Activated naive CD8-positive, alpha-beta T cell treated with anti-CD3 and anti-CD28 coated beads for 36 hours (primary cell): ENCODE measurements at places on chromosomes 13 and 19. TPM values are rescaled to one million over a fixed set of nuclear protein-coding genes. Genes with fewer than 3 reads are reported as not detected.

DNA sequence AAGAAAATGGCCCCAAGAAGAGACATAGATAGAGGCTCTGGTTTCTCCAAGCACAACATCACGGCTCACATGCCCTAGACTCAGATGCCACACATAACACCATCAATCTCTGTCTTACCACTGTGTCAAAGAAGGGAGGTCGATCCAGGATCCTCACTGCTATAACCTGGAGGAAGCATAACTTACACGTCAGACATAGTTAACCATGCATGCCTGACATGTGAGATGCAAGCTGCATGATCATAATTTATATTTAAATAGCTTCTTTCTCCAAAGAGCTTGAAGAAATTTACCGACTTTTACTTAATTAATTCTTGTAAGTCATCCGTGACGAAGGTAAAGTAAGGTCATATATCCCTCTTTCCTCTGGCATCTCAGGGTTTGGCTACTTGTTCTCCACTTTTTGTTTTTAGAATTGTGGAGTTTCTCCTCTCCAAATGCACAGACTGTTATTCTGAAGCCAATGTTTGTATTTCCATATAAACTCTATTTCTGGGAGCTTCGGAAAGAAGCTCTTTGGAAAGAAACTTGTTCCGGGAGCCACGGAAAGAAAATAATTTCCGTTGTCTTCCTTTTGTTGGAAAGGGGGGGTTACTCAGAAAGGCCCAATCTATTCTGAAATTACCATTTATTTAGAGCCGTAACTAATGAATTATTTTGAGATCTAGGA lies 205.6 kb downstream of the LHFPL6 start:
- H3K27me3 ChIP-seq: peaks cover 9% of the 10 kb centered on the region
- H3K4me1 ChIP-seq: no peaks in the 10 kb centered on the region
- no peak overlapping the region for H3K4me3 ChIP-seq
- H3K36me3 ChIP-seq: no peaks in the 10 kb centered on the region
- no peak overlapping the region for H3K27ac ChIP-seq

Gene PLIN4
- total RNA-seq: not detected

- H3K36me3 ChIP-seq: peaks cover 60% of the 10 kb centered on the region
- DNase-seq: no peak
- no peak overlapping the region for H3K4me3 ChIP-seq
- peaks cover 4% of the 10 kb centered on the region for H3K4me1 ChIP-seq
Measured at GRCh38 chr19:57305056-57305455, 15.2 kb upstream of the ZNF543 start.

- peaks cover 44% of the 10 kb centered on the region for H3K4me1 ChIP-seq
- no peak overlapping the region for H3K4me3 ChIP-seq
- H3K27me3 ChIP-seq: no peaks in the 10 kb centered on the region
- H3K27ac ChIP-seq: no peak overlapping the region
- no peak for DNase-seq
- H3K36me3 ChIP-seq: peaks cover 10% of the 10 kb centered on the region
Measured at GRCh38 chr13:46569456-46569855, 16.5 kb downstream of the LRCH1 start.

- peak overlapping the region; percentile 1 for H3K27ac ChIP-seq
- no peaks in the 10 kb centered on the region for H3K36me3 ChIP-seq
- DNase-seq: no peak
- no peaks in the 10 kb centered on the region for H3K4me1 ChIP-seq
Measured at GRCh38 chr13:113672002-113672651, 5.1 kb downstream of the GRK1 start.

GRCh38 chr19:23762884-23763711 lies 4.4 kb upstream of the ZNF681 start:
- peaks cover 25% of the 10 kb centered on the region for H3K36me3 ChIP-seq
- peak overlapping the region; percentile 91 for H3K4me3 ChIP-seq
- peaks cover 33% of the 10 kb centered on the region for H3K4me1 ChIP-seq

DNA sequence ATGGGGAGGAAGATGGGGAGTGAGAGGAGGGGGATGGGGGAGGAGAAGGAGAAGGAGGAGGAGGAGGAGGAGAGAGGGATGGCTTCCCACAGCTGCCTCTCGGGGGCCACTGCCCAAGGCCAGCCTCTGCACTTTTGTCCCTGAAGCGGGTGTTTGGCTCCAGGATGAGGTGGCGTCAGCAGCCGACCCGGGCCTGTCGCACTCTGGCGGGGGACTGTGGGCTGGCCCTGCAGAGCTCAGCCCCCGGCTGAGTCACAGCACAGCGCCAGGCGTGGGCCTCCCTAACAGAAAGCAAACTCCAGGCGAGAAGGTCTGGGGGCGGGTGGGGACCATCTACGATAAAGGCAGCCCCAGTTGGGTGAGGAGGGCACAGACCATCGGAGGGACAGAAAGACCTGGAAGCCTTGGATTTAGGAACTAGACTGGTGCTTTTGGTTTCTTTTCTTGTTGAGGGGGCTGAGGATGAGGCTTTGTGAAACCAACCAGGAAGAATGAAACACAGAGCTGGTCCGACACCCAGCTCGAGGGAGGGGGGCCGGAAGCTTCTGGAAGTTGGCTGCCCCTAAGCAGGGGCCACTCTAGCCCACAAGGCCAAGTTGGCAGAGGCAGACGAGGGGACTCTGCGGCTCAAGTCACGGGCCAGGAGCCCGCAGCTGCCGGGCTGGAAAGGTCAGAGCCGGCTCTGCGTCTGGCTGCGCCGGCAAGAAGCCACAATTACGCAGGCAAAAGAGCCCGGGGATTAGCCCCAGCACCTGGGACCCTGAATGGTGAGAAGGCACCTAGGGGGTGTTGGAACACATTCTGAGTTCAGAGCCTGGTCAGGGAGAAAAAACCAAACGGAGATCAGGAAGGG lies 18.2 kb downstream of the LSM4 start:
- no peaks in the 10 kb centered on the region for H3K27me3 ChIP-seq
- DNase-seq: peak; percentile 93
- peaks cover 50% of the 10 kb centered on the region for H3K4me1 ChIP-seq
- H3K36me3 ChIP-seq: peaks cover 35% of the 10 kb centered on the region

Gene AP2S1
- total RNA-seq: 112 TPM

Gene CEACAM4
- not detected for total RNA-seq

DNA sequence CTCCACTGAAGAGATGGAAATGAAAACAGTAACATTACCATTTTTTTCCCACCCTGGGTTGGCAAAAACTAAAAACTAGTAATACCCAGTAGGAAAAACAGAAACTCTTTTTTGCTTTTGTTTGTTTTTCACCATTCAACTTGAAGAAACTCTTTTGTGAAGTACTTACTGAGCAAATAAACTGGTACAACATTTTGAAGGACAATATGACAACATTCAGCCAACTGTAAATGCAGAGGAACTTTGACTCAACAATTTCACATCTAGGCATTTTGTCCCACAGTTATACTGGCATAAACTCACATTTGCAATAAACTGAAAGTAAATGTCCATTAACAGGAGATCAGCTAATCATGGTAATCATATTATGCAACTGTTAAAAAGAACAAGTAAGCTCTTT lies 152.5 kb downstream of the RNF17 start:
- no peak overlapping the region for H3K4me3 ChIP-seq
- no peak for DNase-seq
- H3K36me3 ChIP-seq: peaks cover 4% of the 10 kb centered on the region
- H3K4me1 ChIP-seq: peaks cover 15% of the 10 kb centered on the region

Gene IGFL2
- not detected for total RNA-seq

Gene CLC
- total RNA-seq: not detected

Gene TJP3
- 0.24 TPM for total RNA-seq

Gene SIGLEC5
- total RNA-seq: not detected

GRCh38 chr19:48348045-48348444 lies 15.7 kb downstream of the TMEM143 start:
- H3K27me3 ChIP-seq: no peaks in the 10 kb centered on the region
- H3K4me3 ChIP-seq: no peak overlapping the region
- H3K4me1 ChIP-seq: peaks cover 5% of the 10 kb centered on the region
- no peak for DNase-seq

DNA sequence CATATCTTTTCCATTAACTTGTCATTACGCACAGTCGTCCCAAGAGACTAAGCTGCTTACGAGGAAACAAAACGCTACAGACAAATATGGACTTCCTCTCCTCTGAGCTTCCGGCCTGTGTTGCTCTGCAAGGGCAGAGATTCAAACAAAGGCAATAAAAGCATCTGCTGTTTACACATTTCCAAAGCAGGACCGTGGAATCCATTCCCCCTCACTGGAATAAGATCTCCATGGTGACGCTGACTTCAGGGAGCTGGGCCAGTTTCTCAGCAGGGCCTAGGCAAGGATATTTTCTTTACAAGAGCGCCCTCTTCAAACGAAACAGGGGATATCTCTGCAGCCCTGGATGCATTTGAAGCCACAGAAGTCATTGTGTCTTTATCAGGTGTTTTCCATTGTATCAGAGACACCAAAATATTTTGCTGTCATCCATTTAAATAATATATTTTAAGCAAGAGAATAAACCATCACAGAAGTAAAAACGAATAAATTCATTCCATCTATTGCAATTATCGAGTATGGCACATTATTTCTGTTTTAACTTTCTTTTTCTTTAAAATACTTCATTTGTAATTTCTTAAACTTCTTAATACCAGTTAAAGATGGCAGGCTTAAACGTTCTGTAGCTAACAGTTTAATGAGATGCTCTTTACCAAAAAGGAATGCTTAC lies 177.5 kb downstream of the DCLK1 start:
- H3K27me3 ChIP-seq: no peaks in the 10 kb centered on the region
- H3K4me3 ChIP-seq: no peak overlapping the region
- H3K36me3 ChIP-seq: no peaks in the 10 kb centered on the region
- H3K4me1 ChIP-seq: no peaks in the 10 kb centered on the region

- H3K4me1 ChIP-seq: peaks cover 5% of the 10 kb centered on the region
- no peak for DNase-seq
- peaks cover 3% of the 10 kb centered on the region for H3K27me3 ChIP-seq
- H3K36me3 ChIP-seq: no peaks in the 10 kb centered on the region
- no peak overlapping the region for H3K4me3 ChIP-seq
Measured at GRCh38 chr13:98406971-98407370, 169.9 kb downstream of the STK24 start.

Gene SGTA
- total RNA-seq: 87.4 TPM

GRCh38 chr13:47519626-47520025 lies 481.4 kb downstream of the SUCLA2 start:
- H3K4me1 ChIP-seq: no peaks in the 10 kb centered on the region
- H3K27ac ChIP-seq: no peak overlapping the region
- H3K36me3 ChIP-seq: no peaks in the 10 kb centered on the region
- DNase-seq: no peak
- H3K27me3 ChIP-seq: no peaks in the 10 kb centered on the region
- no peak overlapping the region for H3K4me3 ChIP-seq

Gene CGB2
- not detected for total RNA-seq

DNA sequence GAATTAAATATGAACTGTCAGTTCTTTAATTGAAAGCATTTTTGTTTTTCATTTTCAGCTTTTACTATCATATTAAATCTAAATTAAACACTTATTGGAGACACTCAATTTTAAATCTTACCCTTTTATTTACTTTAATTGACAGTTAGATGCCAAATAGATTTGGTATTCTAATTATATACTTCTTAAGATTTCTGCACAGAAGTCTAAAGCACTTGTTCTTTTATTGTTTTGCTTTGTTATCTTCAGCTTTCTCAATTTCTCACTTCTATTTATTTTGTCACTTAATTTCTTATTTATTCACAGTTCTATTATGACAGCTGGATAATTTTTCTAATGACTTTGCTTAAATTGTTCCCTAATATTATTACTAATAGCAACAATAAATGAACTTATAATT lies 1397.3 kb upstream of the MIR17HG start:
- no peaks in the 10 kb centered on the region for H3K4me1 ChIP-seq
- H3K4me3 ChIP-seq: no peak overlapping the region
- no peaks in the 10 kb centered on the region for H3K27me3 ChIP-seq
- no peaks in the 10 kb centered on the region for H3K36me3 ChIP-seq
- DNase-seq: no peak

GRCh38 chr19:5673752-5674151 lies 6.6 kb downstream of the MICOS13 start:
- no peaks in the 10 kb centered on the region for H3K27me3 ChIP-seq
- peaks cover 14% of the 10 kb centered on the region for H3K36me3 ChIP-seq
- no peak overlapping the region for H3K27ac ChIP-seq
- DNase-seq: no peak
- H3K4me1 ChIP-seq: no peaks in the 10 kb centered on the region
- no peak overlapping the region for H3K4me3 ChIP-seq

Gene LRRC4B
- total RNA-seq: not detected

Gene CDX2
- total RNA-seq: not detected

Gene KLF5
- 2.7 TPM for total RNA-seq

DNA sequence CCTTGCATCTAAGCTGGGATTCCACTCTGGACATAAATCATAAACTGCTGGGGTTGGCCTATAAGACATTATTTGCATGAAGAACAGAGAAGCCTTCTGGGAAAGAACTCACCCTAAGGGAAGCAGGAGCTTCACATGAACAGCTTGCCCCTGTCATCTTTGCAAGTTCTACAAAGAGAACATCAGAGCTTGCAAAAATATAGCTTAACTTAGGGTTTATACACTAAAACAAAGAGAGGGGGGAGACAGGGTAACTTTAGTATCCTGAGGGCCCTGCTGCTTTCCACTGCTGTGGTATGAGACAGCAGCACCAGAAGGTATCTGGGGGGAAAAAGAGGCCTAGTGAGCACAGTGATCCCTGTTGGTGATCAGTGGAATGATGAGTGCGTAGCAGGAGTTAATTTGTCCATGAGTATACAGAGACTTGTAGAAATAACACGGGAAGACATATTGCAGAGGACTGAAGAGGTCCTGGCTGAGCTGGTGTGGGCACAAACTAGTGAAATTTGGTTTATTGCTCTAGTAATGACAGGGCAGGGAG lies 116.1 kb upstream of the TSC22D1 start:
- H3K4me3 ChIP-seq: no peak overlapping the region
- H3K36me3 ChIP-seq: no peaks in the 10 kb centered on the region
- no peaks in the 10 kb centered on the region for H3K4me1 ChIP-seq
- no peak overlapping the region for H3K27ac ChIP-seq
- H3K27me3 ChIP-seq: peaks cover 12% of the 10 kb centered on the region

Gene APOE
- 0.46 TPM for total RNA-seq

GRCh38 chr19:10027158-10027997 lies 14.1 kb downstream of the RDH8 start:
- peaks cover 2% of the 10 kb centered on the region for H3K4me1 ChIP-seq
- no peaks in the 10 kb centered on the region for H3K36me3 ChIP-seq
- no peak overlapping the region for H3K27ac ChIP-seq

- peaks cover 3% of the 10 kb centered on the region for H3K4me1 ChIP-seq
- peaks cover 2% of the 10 kb centered on the region for H3K36me3 ChIP-seq
- DNase-seq: no peak
- H3K27ac ChIP-seq: peak overlapping the region; percentile 55
Measured at GRCh38 chr13:110875241-110875640, 39.6 kb downstream of the ANKRD10 start.

DNA sequence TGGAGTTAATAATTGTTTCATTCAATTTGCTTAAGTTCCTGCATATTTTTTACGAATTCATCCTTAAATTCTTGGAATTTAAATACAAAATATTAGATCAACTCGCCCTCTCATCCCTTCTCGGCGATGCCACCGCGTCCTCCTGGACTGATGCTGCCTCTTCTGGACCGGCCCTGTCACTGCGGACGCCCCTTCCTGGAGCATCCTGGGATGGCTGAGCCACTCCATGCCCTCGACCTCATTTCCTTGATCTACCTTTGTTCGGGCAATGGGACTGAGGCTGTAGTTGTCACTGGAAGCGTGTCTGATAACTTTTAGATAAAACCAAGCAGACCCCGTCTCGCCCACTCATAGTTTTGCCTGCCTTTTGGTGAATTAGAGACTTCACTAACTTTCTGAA lies 283.7 kb downstream of the TEX29 start:
- H3K27me3 ChIP-seq: peaks cover 9% of the 10 kb centered on the region
- no peak for DNase-seq
- no peak overlapping the region for H3K4me3 ChIP-seq
- H3K36me3 ChIP-seq: no peaks in the 10 kb centered on the region

- peak; percentile 89 for DNase-seq
- H3K36me3 ChIP-seq: peaks cover 7% of the 10 kb centered on the region
- peaks cover 41% of the 10 kb centered on the region for H3K4me1 ChIP-seq
- H3K27ac ChIP-seq: peak overlapping the region; percentile 85
- peak overlapping the region; percentile 47 for H3K4me3 ChIP-seq
Measured at GRCh38 chr19:1853295-1854038, 5.2 kb upstream of the REXO1 start.

Gene PRR36
- total RNA-seq: 0.10 TPM
